Mesenteric fat pad (tissue), 1 donor: ENCODE measurements at places on chromosomes 12 and 14. TPM values are rescaled to one million over a fixed set of nuclear protein-coding genes. Genes with fewer than 3 reads are reported as not detected.

The CCDC177 gene
- not detected for total RNA-seq

The KRT6A gene
- total RNA-seq = not detected

The RNASE4 gene
- 67.0 TPM for total RNA-seq

The ENO2 gene
- total RNA-seq = 5.3 TPM

The ZDHHC17 gene
- total RNA-seq = 41.8 TPM

The HOXC4 gene
- 2.2 TPM for total RNA-seq

The TAS2R30 gene
- 4.1 TPM for total RNA-seq

The RNU4-1 gene
- 976 TPM for total RNA-seq

The SVOP gene
- not detected for total RNA-seq

The HCAR3 gene
- total RNA-seq = 7.2 TPM

The RNASE7 gene
- total RNA-seq = 0.39 TPM

The MGAT4C gene
- total RNA-seq = 0.32 TPM

The RNASE12 gene
- not detected for total RNA-seq

The SERPINA5 gene
- total RNA-seq = 0.48 TPM

The APOLD1 gene
- total RNA-seq = 165 TPM

The TCL1B gene
- total RNA-seq = not detected

The SLC25A47 gene
- total RNA-seq = not detected

The EGLN3 gene
- total RNA-seq = 4.7 TPM

The GPR65 gene
- total RNA-seq = 3.4 TPM

The AKAP3 gene
- 0.26 TPM for total RNA-seq

The LIN7A gene
- 5.8 TPM for total RNA-seq

The IFI27 gene
- 495 TPM for total RNA-seq

The BCAT1 gene
- total RNA-seq = 40.8 TPM

The RIMBP2 gene
- 1.1 TPM for total RNA-seq

The CPNE6 gene
- total RNA-seq = not detected

The MORN3 gene
- total RNA-seq = not detected

The KRT3 gene
- total RNA-seq = not detected

The B4GALNT1 gene
- 2.7 TPM for total RNA-seq

The CIROP gene
- not detected for total RNA-seq

The GSC gene
- 1.7 TPM for total RNA-seq

The EPYC gene
- total RNA-seq = not detected

The MAP1LC3B2 gene
- total RNA-seq = 1.1 TPM

The PRR4 gene
- total RNA-seq = 0.93 TPM

The ANKRD33 gene
- not detected for total RNA-seq

The SELPLG gene
- total RNA-seq = 15.4 TPM

The KLC1 gene
- total RNA-seq = 200 TPM

The CLEC4D gene
- 4.8 TPM for total RNA-seq

The NOXRED1 gene
- total RNA-seq = 0.29 TPM

The TMTC1 gene
- 107 TPM for total RNA-seq

The RTL1 gene
- not detected for total RNA-seq

The YARS2 gene
- total RNA-seq = 13.9 TPM

The AICDA gene
- not detected for total RNA-seq

The SYT1 gene
- total RNA-seq = 0.87 TPM

The KRT71 gene
- total RNA-seq = not detected

The ZNF84 gene
- 19.2 TPM for total RNA-seq

The PLEKHG7 gene
- not detected for total RNA-seq

The PTPRO gene
- 5.2 TPM for total RNA-seq

The NDRG2 gene
- 120 TPM for total RNA-seq

The OR4Q3 gene
- not detected for total RNA-seq

The RIC8B gene
- total RNA-seq = 23.3 TPM

The CCDC85C gene
- 5.2 TPM for total RNA-seq

The ADAMTS20 gene
- total RNA-seq = not detected

The L3HYPDH gene
- total RNA-seq = 62.8 TPM

The KERA gene
- total RNA-seq = not detected

The KLRG1 gene
- total RNA-seq = 7.7 TPM

The SLC5A8 gene
- not detected for total RNA-seq

The SLC17A8 gene
- not detected for total RNA-seq
